GM10248 (cell line): ENCODE measurements at places on chromosomes 1 and 21.
A peak's percentile ranks its signal among the peaks of the same experiment; 100 is the strongest.

DNA sequence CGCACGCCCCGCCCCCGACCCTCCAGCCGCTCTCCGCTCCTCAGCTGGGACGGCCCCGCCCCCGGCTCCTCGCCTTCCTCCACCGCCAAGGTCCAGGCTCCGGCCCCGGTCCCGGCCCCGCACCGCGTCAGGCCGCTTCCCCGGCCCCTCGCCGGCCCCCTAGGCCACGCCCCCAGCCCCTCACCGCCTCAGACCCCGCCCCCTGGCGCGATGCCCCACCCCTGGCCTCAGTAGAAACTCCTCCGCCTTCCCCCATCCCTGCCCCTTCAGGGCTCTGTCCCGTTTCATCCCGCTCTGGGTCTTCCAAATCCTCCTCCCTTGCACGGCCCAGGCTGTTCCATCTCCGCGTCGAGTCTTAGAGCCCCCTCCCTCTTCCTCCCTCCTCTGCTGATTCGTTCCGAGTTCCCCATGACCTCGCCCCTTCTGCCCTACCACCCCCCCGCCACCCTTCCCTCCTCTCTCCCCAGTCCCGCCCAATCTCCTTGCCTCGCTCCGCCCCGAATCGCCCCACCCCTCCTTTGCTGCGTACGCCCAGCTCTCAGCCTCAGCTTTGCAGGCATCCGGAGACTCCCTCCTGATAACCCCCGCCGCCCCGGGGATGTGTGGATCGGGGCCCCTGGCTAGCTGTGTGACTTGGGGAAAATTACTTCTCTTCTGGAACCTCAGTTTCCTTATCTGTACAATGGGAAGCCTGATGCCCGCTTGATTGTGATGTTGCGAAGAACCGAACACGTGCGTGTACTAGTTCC lies 448 bp upstream of the ASAP3 start:
- DNase-seq = peak; percentile 92

DNA sequence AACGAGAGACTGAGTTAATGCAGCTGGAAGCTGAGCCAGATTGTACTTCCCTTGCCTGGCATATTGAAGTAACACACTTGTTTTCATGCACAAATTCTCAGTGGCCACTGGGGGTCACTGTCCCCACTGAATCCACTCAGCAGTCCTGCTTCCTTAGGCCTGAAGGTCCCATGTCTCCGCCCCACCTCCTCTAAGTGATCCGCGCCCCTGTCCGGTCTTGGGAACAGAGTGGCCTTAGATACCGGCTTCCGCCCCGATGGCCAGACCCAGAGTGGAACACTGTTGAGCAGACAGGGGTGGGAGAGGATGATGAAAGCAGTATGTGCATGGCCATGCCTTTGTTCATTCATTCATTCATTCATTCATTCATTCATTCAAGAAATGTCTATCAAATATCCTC lies 34.8 kb downstream of the CHAF1B start:
- peak; percentile 86 for DNase-seq

GRCh38 chr21:16563795-16564194 lies 834.0 kb downstream of the USP25 start:
- DNase-seq = no peak

DNA sequence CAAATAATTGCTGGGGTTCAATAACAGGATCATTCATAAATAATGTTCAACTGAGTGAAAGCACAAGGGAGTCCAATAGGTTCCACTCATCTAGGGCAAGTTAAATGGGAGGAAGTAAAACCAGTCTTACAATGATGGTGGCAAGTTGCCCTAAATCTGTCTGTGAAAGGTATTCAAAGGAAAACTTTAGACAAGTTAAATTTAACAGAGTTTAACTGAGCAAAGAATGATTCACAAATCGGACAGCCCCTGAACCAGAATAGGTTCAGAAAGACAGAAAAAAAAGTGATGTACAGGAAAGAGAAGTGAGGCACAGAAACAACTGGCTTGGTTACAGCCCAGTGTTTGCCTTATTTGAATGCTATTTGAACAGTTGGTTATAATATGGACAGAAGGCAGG lies 183.5 kb upstream of the ADGRL4 start:
- no peak for DNase-seq

GRCh38 chr1:207321790-207322645 lies 540 bp downstream of the CD55 start:
- no peak for DNase-seq

DNA sequence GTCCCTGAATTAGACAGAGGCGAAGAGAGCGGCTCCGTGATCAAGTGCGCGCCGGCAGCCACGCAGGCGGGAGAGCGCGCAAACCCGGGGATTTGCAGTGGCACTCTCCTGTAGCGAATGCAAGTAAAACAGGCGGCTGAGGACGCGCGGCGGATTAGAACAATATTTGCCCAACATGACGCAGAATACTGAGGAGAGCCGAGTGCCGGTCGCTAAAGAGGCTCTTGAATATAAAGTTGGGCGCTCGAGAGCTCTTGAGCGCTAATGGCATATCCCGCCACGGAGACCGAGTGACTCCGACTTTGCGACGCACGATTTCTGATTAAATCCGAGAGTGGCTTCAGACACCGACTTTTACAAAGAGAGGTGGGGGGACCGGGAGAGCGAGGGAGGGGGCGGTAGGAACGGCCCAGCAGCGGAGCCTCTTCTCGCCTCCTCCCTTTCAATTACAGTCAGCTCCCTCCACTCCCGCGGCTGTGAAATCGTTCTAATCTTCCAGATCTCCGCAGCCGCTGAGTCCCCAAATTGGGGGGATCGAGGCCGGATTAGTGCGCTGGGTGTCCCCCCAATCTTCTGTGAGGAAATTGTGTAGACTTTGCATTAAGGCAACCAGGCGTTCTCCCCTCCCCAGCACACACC lies 2.3 kb downstream of the PAX7 start:
- no peak for DNase-seq

GRCh38 chr1:161864577-161864976 lies 98.5 kb downstream of the ATF6 start:
- DNase-seq = no peak

- no peak for DNase-seq
Observed at GRCh38 chr1:12654004-12654567, 10.2 kb downstream of the AADACL4 start.

DNA sequence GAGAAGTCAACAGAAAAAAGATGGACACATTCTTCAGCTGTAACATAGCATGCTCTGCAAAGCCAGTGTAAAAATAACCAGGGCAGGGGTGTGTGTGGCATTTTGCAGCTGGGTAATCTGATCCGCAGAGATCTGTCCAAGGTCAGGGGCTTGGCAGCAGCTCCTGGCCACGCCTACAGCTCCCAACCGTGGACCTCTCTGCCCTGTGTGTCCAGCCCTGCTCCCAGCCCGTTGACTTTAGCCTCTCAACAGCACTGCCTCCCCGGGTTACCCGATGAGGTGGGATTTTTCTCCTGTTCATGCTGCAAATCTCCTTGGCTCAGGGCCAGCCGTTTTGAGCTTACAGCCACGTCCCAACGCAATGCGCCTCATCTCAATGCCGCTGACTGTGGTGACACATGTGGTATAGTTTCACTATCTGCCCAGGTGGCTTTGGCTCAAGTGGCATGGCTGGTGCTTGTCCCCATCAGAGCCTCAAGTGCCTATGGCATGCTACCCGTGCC lies 68.1 kb downstream of the VWA5B1 start:
- DNase-seq = no peak

DNA sequence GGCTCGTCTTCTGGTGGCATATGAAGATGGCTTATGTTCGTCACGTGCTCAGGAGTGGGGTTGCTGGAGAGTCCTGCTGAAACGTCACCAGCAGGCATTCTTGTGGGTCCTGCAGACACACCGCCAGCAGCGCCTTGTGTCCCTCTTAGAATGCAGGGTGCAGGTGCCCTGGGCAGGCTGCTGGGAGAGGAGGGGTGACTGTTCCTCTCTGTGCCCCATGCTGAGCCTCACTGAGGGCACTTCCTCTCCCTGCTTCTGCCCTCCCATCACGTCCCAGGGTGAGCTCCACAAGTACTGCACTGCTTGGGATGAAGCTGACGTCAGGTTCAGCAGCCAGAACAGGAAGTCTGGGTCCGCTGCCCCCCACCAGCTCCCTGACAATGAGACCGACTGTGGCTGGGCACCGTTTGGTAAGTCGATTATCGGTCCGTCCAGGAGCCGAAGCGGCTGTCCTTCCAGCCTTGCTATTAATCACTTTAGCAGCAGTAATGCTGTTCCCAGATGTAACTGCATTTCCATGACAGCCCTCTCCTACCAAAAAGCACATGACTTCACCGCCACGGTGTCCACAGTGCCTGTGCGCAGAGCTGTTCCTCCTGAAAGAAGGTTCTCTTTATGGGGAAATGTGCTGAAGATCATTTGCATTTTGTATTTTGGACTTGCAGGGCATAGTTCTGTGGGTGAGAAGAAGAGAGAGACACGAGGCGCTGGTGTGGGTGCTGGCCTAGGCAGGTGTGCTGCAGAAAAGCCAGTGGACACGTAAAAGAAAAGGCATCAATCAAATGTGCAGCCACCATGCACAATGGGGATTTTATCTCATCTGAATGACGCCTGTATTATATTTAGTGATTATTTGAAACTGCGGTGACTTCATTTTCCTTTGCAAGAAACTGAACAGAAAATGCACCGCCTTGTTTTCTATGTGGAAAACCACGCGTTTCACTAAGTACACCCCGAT lies 21.0 kb downstream of the SLC37A1 start:
- DNase-seq = peak; percentile 69

DNA sequence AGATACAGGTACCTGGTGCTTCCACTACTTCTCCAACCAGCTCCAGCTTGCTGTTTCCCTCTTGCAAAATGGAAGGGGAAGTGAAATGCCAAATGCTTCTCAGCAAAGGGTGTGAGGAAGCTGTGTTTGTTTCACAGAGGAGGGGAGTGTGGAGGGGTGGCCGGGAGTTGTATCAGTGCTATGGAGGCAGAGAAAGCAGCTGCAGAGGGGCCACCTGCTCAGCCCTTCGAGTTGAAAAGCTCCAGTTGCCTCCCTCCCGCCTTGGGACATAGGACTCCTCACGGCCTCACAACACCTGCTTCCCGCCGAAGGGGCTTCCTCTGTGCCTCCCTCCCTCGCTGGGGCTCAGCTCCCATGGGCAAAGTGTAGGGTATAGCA lies 12.1 kb upstream of the LINGO4 start:
- no peak for DNase-seq

DNA sequence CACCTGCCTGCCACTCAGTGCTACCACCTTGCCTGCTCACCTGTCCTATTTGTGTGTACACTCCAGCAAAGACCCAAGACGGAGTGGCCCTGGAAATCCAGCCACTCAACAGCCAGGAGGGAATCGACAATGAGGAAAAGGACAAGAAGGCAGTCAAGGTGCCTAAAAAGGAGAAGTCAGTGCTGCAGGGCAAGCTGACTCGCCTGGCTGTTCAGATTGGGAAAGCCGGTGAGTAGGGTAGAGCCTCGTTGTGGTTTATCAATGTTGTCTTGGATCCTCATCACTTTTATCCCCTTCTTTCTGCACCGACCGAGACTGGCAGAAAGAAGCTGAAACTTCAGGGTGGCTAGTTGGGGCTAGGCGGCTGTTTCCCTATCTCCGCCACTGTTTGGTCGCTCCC lies 61.4 kb upstream of the LAX1 start:
- DNase-seq = no peak

GRCh38 chr1:179026813-179027669 lies 1.3 kb downstream of the FAM20B start:
- no peak for DNase-seq

GRCh38 chr1:202189918-202190715 lies 3.5 kb upstream of the LGR6 start:
- no peak for DNase-seq

DNA sequence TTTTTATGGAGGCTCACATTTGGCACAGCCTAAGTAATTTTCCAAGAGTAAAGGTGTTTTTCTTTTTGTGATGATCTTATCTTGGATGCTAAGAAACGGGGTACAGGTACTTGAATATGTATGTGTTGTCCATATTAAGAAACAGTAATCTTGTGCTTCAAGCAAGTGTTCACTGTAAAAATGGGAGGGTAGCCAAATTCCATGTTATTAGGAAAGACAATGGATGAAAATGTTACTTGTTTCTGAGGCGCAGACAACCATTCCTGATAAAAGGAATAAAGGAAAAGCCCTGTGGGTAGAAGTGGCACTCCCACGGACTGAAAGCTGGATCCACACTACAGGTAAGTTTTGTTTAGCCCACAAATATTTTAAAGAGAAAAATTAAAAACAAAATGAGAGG lies 15.6 kb downstream of the C21orf91 start:
- DNase-seq = no peak

GRCh38 chr1:215104283-215104682 lies 21.7 kb downstream of the KCNK2 start:
- no peak for DNase-seq

GRCh38 chr1:153396461-153396860 lies 5.6 kb upstream of the S100A8 start:
- DNase-seq = no peak

GRCh38 chr1:22916471-22916820 lies 56.2 kb downstream of the LACTBL1 start:
- DNase-seq = no peak

GRCh38 chr1:154155251-154155650 lies 378 bp upstream of the NUP210L start:
- DNase-seq = no peak

GRCh38 chr1:213829780-213830179 lies 158.0 kb upstream of the PROX1 start:
- DNase-seq = no peak

DNA sequence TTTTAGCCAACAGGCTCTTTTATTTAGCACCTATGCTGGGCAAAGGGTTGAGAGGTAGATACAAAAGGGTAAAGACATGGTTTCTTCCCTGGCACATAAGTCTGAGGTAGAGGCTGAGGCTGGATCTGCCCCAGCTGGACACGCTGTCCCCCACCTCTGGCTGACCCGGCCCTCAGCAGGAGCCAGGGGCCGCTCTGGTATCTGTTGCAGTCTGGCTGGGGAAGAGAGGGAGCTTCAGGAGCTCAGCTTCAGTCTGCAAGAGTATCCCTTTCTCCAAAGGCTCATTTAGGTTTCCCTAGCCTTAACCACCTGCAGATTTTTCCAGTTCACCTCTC lies 14.2 kb downstream of the BLACAT1 start:
- DNase-seq = no peak

GRCh38 chr1:97893844-97894243 lies 27.0 kb downstream of the DPYD start:
- DNase-seq = no peak

DNA sequence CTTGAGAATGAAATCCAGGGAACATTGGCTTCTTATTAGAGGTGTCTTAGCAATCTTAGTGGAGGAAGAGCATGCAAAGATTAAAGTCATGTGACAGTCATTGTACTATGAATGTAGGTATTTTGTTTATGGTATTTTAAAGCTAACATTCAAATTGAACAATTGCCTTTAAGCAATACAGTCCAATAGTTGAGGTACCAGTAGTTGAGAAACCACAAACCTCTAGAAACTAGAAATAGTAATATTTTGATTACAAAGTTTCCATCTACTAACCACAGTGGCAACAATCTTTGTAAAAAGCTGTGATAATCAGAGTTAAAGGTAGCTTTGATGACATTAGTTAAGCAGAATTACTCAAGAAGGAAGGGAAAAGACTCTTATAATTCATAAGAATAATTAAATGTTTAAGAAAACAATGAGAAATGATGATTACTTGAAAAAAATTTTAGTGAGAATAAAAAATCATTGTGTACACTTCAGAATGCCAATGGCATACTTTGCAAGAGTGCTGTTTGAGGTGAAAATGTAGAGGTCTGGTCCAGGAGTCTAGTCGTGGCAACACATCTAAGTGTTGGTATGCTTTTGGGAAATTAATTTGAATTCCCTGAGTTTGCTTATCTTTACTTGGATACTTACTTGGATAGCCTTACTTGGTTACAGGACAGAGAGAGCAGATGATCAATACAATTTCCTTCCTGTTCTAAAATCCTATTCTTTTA lies 104.9 kb upstream of the PTGFR start:
- DNase-seq = no peak

GRCh38 chr1:157551694-157552693 lies at the start of gene FCRL5:
TSS of gene FCRL5 (minus strand) at chr1:157552515. CDS start at chr1:157552362, 153 bp downstream.
- DNase-seq = peak; percentile 28

- DNase-seq = no peak
Observed at GRCh38 chr1:1609822-1610485, 5.3 kb upstream of the MIB2 start.
